ENCODE measurements at places on chromosomes 1 and 21.

DNA sequence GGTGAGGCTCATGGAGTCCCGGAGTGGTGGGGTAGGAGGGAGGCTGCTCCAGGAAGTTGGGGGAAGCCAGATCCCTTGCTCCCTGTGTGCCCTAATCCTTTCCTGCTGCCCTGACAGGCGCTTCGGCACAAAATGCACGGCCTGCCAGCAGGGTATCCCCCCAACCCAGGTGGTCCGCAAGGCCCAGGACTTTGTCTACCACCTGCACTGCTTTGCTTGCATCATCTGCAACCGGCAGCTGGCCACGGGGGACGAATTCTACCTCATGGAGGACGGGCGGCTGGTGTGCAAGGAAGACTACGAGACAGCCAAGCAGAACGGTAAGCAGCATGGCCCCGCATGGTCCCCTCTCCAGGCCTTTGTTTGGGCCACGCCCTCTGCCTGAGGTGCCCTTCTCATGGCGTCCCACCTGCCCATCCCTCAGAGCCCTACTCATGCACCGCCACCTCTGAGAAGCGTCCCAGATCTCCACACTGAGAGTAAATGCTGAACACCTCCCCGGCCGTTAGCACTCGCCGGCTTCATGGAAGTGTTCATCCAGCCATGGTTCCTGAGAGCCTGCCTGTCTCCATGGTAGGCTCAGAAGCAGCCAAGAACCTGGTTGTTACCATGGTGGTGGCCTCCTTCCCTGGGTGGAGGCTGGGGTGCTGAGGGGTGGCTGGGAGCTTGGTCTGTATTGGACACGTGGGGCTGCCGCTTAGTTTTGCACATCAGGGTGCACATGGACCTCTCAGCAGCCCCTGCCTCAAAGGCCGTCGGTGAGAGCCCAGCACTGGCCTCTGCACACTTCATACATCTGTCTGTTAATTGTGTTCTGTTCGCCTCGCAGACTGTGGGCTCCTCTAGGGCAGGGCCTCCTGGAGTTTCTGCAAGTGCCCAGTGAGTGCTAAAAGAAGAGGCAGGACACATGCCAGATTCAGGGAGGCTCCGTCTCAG lies 36.5 kb downstream of the LHX4 start:
- DNase-seq = no peak

- no peak for DNase-seq
These were observed 5.6 kb downstream of the ELK4 start for GRCh38 chr1:205626216-205626615.

DNA sequence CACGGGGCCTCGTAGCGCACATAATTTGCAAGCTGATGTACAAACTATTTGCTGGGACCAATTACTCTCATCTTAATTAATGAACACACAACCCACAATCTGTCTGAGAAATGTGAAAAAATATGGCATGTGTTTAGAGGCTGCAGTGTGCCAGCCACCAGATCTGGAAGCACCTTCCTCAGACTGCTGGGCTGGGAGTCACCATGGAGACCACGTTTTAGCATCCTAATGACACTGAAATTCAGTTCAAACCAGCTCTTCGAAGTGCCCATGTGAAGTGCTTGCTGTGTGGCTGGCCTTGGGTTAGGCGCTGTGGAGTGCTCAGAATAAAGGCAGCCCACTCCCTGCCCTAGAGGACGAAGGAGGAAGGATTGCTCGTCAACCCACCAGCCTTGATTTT lies 482.4 kb downstream of the OMA1 start:
- no peak for DNase-seq

GRCh38 chr1:67052741-67053534 lies 1.0 kb downstream of the SLC35D1 start:
- DNase-seq = no peak

DNA sequence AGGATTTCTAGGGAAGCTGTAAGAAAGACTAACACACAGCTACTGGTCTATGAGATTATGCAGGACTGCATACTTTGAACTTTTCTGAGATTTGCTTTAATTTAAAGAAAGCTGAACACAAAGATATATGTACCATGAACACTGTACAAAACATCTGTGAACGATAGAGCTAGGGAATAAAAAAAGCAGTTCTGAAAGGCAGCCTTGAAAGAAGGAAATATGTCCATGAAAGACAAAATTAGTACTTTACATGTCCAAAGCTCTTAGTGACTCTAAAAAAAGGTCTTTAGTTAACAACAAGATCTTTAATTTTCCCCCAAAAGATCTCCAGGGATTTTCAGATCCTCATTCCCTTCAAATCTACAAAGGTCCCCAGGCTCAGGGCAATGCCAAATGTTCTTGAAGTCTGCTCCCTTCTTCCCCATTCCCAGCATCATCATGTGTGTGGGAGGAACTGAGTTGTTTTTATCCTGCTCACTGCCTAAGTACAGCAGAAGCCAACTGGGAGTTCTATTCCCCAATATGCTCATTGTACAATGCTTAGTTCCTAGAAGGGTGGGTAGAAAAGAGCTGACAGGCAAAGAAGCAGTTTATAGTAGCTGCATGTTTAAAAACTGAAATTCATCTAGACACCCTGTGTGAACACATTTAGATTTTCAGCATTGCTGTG lies 60.1 kb upstream of the PTCH2 start:
- DNase-seq = no peak

DNA sequence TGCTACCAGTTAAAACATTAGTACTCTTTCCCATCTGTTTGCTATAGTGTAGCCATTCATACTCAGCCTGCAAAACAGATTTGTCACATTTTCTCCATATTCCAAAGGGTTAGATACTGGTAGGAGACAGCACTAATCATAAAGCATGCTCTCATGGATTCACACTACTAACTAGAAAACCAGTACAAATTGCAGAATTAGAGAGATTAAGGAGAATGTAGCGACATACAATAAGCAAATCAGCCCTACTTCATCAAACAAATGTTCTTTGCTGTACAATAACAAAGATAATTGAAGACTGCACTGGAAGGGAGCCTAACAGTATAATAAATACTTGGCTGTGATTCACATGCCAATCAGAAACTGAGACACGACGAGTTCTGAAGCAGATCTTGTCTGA lies 368.0 kb upstream of the PRMT6 start:
- DNase-seq = no peak

GRCh38 chr1:208409176-208409575 lies 165.0 kb upstream of the PLXNA2 start:
- no peak for DNase-seq

Measured in activated CD4-positive, alpha-beta T cell treated with anti-CD3 and anti-CD28 coated beads, Interleukin-2, amount 50 U/mL, for 24 hours (primary cell).